ENCODE measurements at places on chromosomes 4 and X.

GRCh38 chrX:46838974-46839480, 2.2 kb downstream of the RP2 start:
- DNase-seq = no peak

- no peak for DNase-seq
Observed at GRCh38 chr4:102541697-102542096, 40.5 kb downstream of the NFKB1 start.

- no peak for DNase-seq
Observed at GRCh38 chr4:188417181-188417580, 277.9 kb downstream of the TRIML1 start.

DNA sequence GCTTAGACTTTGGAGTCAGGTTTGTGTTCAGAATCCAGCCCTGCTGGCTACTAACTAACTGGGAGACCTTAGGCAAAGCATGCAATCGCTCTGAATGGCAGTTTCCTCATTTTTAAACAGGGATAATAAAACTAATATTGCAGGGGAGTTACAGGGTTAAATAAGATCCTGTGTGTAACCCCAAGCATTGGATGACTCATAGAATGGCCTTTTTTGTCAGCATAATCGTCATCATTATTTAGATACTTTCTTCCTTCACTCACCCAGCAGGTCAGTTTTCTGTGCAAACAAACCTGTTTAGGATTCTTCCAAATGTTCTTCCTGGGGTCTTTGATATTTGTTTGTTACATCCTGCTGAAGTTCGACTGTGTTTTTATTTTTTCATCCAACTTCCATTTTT, 208.2 kb downstream of the EVC2 start:
- DNase-seq = no peak

DNA sequence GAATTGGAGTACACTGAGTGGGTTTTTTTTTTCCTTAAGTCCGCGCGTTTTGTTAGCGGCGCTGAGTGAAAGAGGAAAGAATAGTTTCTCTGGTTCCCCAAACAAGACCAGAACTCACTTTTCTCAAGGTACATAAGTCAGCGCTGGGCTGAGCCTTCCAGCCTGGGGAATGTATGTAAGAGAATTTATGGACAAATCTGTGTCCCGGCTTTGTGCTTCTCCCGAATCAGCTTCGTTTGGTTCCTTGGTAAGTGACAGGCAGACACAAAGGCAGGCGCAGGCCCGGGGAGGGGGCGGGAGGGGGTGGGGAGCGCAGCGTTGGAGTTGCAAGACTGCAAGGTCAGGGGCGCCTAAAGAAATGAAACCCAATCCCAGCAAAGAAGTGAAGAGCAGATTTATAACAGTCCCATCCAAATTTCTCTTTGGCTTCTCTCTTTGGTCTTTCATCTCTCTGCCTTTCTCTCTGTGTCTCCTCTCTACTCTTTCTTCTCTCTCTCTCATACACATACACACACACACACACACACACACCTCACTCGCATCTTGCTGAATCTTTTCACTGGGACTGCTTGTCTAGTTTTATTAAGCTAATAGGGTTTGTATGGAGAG, 981 bp downstream of the TET2 start:
- DNase-seq = no peak

GRCh38 chr4:8270912-8271815, 1.6 kb downstream of the HTRA3 start:
- no peak for DNase-seq

GRCh38 chrX:122272011-122272410, 912.1 kb upstream of the GRIA3 start:
- DNase-seq = no peak

DNA sequence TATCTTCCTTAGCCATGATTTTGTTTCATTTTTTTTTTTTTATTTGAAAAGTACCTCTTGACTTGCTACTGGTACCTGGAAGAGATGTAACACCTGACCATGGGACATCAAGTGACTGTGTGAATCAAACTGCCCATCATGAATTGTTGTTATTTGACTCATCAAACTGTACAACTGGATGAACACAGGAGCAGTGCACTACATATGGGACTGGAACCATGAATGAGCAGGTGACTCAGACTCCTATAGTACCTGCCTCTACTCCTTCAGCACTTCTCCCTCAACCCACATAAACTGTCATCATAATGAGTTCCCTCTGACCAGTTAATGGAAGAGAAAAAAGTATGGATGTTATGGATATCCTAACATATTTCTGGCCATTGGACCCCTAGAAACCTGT, 15.9 kb upstream of the UBE2D3 start:
- no peak for DNase-seq

DNA sequence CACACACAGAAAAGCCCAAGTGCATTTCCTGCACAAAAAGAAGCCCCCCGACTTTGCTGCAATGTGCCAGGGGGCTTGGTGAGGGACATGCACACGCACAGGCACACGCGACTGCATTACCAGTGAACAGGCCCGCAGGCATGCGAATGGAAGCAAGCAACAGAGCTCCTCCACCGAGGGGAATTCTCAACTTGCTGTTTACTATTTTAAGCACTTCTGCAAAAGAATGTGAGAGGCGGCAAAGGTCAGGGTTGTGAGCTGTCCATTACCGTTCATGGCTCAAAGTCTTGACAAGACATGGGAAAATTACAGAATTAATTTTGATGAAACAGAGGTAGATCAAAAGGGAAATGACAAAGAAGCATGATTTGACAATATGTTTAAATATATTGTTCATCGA, 342.5 kb upstream of the NOCT start:
- no peak for DNase-seq

- DNase-seq = no peak
Observed at GRCh38 chr4:127622921-127623796, 9.6 kb upstream of the INTU start.

DNA sequence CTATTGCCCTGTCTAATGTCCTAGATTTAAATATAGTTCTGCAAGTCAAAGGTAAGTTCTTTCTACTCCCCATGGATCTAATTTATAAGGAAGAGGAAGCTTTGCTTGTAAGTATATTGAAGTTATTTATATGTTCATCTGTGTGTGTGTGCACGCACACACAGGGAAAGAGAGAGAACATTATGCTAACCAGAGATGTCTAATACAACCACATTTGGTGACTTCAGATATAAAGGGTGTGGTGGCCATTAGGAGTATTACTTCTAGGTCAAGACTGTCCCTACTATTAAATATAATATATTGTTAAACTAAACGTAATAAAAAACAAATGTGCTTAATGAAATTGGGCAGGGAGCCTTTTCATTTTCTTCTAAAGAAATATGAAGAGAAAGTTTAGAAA, 4.1 kb downstream of the DCK start:
- DNase-seq = no peak

DNA sequence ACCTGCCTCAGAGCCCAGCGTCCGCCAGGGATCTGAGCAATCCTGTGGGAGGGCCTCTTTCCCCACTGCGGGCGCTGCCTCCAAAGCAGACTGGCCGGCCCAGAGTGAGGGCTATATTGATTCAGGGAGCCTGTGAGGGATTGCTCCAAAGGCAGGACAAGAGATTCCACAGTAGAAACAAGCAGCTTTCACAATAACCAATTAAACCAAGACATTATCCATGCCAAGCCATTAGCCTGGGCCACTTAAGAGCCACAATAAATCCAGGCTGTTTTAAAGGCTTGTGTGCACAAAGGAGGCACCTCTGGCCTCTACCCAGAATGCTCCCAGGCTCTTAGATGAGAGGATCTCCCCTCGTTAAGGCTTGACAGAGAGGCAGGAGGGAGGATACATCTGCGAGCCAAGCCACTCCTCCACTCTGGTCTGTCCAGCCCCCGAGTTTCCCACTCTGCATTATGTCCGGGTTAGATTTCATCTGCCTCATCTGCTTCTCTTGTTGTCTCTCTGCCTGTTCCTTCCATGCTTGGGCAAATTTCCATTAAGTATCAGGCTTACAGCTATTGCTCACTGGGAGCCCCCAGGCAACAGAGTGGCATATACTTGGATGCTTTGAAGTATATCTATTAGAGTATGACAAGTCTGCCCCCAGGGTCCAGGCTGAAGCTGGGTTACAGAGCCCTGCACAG, 357.9 kb downstream of the UNC5C start:
- no peak for DNase-seq
